DMS 273 treated with DMSO at 0.1 percent for 48 hours (cell line): ENCODE measurements at places on chromosomes 11 and 22.

- no peak for DNase-seq
These were observed 1.4 kb upstream of the MTA2 start for GRCh38 chr11:62603072-62603408.

- DNase-seq, result no peak
These were observed 15.5 kb downstream of the FLI1 start for GRCh38 chr11:128709402-128709801.

GRCh38 chr11:80914311-80914710 is 1473.5 kb upstream of the TENM4 start:
- no peak for DNase-seq

GRCh38 chr11:408154-409007 is 6.4 kb downstream of the SIGIRR start:
- DNase-seq, result no peak

DNA sequence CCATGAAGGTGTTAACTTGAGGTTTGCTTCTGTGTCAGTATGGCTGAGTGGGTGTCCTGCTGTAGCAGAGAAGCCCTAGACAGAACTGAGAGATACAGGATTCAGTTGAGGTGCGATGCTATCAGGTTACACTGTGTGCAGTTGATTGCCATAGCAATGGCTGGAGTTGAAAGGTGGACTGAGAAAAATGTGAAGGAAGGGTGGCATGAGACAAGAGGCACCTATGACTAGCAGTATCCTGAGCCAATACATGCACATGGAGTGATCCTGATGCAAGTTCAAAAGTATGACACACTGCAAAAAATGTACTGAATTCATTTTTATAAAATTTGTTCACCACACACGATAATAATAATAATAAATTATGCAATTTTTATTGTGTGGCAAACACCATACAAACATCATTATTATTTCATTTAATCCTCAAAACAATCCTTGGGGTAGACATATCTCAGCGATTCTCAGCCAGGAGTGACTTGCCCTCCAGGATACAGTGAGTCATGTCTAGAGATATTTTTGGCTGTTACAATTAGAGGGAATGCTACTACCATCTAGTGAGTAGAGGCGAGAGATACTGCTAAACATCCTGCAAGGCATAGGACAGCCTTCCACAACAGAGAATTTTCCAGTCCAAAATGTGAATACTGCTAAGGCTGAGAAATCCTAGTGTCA is 3.9 kb upstream of the PIWIL4 start:
- no peak for DNase-seq

DNA sequence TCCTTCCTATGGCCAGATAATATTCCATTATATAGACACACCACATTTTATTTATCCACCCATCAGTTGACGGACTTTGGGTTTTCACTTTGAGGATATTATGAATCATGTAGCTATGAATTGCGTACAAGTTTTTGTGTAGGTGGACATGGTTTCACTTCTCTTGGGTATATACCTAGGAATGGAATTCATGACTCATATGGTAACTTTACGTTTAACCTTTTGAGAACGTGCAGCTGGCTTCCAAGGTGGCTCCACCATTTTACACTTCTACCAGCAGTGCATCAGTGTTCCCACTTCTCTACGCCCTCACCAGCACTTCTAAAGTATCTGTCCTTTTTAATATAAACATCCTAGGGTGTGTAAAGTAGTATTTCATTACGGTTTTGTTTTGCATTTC is 112.0 kb downstream of the PLEKHA7 start:
- DNase-seq, result no peak

GRCh38 chr22:44088976-44089570 is 65.0 kb downstream of the PARVB start:
- no peak for DNase-seq

GRCh38 chr22:37775785-37776638 is 31.7 kb upstream of the GCAT start:
- no peak for DNase-seq

DNA sequence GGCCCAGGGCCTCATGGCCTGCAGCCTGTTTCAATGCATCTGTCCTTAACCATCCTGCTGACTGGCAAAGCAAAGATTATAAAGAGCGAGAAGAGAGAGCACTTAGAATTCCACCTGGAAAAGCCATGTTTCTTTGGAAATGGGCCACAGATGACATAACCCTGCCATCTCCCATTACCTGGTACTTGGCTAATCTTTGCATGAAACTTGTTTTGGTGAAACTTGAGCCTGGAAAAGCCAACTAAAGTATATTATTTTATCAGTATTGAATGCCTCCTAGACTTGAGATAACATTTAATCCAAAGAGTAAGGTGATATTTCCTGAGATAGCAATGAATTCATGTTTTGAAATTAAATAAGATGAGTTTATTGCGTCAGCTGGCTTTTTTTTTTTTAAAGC is 72.6 kb downstream of the NAV2 start:
- no peak for DNase-seq

DNA sequence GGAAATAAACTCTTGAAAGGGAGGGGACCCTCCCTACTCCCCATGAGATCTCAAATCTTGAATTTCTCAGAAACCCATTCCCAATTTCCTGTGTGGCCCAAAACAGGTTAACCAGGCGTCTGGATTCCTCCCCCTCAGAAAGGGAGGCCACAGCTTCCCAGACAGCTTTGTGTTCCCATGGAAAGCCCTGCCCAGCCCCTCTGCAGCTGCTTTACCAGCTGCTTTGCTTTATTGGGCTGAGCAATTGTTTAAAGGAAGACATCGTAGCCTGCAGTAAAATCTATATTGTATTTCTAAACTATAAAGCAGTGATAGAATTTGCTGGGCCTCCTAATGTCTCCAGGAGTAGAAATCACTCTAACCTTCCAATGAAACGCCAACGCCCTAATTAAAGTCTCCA is 97.4 kb downstream of the CHST1 start:
- no peak for DNase-seq

DNA sequence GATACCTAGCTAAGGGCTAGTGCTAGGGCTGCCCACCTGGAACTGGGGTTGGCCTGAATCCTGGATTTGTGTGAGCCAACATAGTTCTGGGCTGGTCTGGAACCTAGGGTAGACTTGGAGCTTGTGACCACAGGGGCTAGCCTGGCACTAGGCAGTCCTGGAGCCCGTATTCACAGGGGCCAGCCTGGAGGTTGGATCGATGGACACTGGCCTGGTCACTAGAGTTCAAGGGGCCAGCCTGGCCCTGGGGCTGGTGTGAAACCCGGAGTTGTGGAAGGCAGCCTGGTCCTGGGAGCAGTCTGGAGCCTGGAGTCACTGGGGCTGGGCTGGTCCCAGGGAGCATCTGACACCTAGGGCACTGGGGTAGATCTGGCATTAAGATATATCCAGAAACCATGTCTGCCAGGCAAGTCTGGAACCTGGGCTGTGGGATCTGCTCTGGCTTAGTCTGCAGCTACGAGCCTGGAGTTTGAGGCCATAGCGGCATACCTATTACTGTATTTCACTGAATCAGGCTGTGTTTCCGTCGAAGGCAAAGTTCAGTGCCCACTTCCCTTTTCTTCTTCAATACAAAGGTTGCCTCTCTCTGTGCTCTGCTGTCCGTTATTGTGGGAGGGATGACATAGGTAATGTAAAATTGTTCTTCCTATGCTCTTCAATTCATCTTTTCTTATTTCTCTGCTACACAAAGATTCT is 9.1 kb upstream of the GLYATL1B start:
- DNase-seq, result no peak

- no peak for DNase-seq
These were observed 46.8 kb upstream of the RASSF10 start for GRCh38 chr11:12962306-12962705.

DNA sequence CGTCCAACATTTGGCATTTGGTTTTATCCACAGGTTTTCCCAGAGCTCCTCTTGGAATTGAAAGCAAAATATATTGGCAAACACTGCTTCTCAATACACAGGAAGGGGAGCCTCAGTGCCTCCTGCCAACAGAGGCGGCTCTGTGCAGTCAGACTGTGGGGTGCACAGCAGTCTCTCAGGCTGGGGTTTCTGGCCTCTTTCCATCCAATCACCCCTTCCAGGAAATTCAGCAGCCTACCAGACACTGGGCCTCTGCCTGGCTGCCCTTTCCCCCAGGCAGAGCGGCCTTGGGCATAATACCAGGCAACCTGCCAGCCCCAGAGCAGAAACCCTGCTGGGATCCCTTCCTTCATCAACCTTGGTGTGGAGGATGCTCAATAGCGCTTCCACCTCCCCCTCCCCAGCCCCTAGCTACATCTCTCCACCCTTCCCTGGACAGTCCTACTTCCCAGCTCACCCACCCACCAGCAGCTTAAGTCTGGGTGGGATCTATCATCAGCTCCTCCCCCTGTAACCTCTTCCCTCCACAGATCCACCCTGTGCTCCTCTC is 17.8 kb upstream of the RAPSN start:
- DNase-seq, result peak; percentile 3

- DNase-seq, result no peak
These were observed 1698.3 kb upstream of the RAG2 start for GRCh38 chr11:38296211-38296776.

DNA sequence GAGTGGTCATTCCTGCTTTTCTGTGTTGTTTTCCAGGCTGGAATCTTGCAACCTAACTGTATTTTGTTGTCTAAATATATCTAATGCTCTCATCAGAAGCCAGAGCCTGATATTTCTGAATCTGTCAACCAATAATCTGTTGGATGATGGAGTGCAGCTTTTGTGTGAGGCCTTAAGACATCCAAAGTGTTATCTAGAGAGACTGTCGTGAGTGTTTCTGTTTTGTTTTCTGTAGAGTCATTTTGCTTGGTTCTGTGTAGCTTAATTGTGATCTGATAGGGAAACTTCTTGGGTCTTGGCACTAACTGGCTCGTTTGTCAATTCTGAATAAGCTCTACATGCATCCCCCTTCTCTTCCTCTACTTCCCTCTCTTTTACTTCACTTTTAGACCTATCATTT is 31.2 kb upstream of the RBMXL2 start:
- no peak for DNase-seq

DNA sequence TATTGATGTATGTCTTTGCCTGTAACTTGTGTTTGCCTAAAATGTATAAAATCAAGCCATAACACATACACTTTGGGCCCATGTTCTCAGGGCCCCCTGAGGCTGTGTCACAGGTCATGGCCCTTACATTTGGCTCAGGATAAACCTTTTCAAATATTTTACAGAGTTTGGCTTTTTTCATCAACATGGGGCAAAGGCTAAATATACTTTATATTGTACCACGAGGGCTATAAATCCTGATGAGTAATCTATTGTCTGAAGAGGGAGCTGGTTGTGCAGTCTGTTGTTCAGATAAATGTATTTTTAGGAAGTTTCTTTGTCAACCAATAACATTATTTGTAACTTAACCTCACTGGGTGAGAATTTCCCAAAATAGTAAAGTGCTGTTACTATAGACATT is 404.6 kb upstream of the DDI1 start:
- no peak for DNase-seq

- DNase-seq, result no peak
These were observed 21.6 kb downstream of the SVIP start for GRCh38 chr11:22807855-22808570.

DNA sequence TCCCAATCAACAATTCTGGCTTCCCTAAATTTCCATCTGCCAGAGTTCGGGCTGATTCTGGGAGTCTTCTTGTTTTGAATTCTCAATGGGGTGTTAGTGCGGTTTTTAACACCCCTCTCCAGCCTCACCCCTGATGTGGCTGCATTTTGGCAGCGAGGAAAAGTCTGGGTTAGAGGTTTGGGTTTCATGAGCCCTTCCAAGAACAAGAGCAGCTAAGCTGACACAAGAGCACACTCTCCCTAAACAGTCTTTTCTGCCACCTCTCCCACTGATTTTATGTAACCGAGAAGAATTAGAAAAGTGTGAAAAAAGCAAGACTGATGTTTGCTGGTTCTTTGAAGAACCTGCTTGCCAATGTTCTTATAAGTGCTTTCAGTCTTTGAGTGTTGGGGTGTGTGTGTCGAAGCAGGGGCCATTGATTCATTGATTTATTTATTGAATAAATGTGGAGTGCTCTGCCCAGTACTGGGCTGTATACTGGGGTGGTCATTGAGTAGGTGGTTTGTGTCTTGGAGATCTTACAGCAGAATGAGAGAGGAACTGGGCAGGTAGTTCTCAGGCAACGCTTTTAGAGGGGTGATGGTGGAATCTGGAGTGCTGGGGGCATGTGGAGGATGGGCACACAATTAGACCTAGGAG is 101.5 kb downstream of the TRAF6 start:
- no peak for DNase-seq

GRCh38 chr11:85823816-85824215 is 12.9 kb upstream of the SYTL2 start:
- DNase-seq, result no peak

- no peak for DNase-seq
These were observed 10.1 kb upstream of the SERPIND1 start for GRCh38 chr22:20763630-20764470.

DNA sequence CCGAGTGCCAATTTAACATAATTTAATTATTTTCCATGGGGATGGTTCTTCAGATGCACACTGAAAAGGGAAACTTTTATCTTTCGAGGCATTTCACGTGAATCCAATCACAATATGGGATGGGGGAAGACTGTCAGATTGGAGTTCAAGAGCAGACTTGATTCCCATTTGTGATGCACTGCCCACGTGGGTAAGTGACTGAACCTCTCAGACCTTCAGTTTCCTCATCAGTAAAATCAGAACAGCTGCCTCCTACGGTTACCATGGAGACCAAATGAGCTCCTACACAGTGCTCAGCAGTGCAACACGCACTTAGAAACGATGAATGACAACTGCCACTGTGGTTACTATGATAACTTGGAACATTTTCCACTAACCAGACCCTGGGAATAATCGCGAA is 21.7 kb downstream of the KIAA0930 start:
- no peak for DNase-seq

GRCh38 chr22:19889951-19890350 is 35.3 kb upstream of the GNB1L start:
- no peak for DNase-seq

GRCh38 chr11:10303558-10304363 is 1.1 kb upstream of the ADM start:
- peak; percentile 20 for DNase-seq

GRCh38 chr22:26658671-26659478 is 1.5 kb downstream of the MIAT start:
- peak; percentile 84 for DNase-seq

- peak; percentile 28 for DNase-seq
These were observed 2.9 kb downstream of the RPL3 start for GRCh38 chr22:39316440-39317083.
